ENCODE measurements at places on chromosomes 16 and 17.

GRCh38 chr17:64145375-64145750 lies 15.4 kb upstream of the ERN1 start:
- DNase-seq = no peak

GRCh38 chr17:8362651-8363332 lies 13.7 kb downstream of the KRABD2 start:
- no peak for DNase-seq

DNA sequence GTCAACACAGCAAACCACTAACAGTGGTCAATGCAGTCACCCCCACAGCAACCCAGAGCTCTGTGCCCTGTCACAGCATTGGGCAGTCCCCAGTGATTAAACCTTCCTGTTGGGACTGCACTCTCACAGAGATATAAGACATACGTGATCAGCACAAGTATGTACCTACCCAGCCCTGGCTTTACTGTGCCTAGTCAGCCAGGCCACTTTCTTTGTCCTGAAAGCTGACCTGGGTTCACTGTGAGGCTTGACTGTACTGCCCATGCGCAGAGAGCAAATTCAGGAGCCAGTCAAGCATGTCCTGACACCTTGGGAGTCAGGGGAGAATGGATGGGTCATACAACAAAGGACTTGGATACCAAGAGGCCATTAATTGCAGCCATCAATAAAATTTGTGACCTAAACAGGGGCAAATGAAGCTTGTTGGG lies 10.9 kb upstream of the TMEM170A start:
- DNase-seq = no peak

DNA sequence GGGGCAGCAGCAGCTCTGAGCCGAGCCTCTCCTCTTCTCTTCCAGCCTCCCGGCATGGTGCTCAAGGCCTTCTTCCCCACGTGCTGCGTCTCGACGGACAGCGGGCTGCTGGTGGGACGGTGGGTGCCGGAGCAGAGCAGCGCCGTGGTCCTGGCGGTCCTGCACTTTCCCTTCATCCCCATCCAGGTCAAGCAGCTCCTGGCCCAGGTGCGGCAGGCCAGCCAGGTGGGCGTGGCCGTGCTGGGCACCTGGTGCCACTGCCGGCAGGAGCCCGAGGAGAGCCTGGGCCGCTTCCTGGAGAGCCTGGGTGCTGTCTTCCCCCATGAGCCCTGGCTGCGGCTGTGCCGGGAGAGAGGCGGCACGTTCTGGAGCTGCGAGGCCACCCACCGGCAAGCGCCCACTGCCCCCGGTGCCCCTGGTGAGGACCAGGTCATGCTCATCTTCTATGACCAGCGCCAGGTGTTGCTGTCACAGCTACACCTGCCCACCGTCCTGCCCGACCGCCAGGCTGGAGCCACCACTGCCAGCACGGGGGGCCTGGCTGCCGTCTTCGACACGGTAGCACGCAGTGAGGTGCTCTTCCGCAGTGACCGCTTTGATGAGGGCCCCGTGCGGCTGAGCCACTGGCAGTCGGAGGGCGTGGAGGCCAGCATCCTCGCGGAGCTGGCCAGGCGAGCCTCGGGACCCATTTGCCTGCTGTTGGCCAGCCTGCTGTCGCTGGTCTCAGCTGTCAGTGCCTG lies 4.4 kb downstream of the PIGQ start:
- DNase-seq = no peak

DNA sequence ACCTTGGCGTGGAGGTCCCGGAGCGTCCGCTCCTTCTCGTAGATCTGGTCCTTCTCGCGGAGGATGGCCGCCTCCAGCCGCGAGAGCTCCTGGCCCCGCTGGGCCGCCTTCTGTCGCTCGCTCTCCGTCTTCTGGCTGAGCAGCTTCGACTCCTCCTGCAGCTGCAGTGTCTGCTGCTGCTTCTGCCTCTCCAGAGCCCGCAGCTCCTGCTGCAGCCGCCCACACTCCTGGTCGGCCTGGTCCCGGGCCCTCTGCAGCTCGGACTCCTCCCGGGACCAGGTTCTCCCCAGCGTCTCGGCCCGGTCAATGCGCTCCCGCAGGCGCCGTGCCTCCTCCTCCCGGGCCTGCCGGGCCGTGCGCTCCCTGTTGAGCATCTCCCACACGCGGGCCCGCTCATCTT lies 7.6 kb downstream of the CDK3 start:
- no peak for DNase-seq

GRCh38 chr17:74079537-74080300 lies 123.8 kb upstream of the RPL38 start:
- no peak for DNase-seq

DNA sequence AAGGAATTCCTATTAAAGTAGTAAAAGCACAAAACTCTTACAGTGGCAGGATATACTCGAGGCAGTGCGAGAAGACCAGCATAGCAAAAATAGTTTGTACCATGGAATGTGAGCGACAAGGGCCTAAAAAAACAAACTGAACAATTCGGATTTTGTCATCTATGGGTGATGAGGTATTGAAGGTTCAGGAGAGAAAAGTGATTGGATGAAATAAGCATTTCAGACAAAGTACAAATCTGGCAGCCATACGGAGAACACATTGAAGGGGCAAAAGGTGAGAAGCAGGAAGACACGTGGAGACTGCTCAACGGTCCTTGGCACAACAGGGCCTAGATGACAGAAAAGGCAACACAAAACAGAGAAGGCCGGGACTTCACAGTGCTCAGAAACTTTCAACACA lies 22.5 kb downstream of the MYH10 start:
- DNase-seq = no peak

- DNase-seq = no peak
Observed at GRCh38 chr17:40995116-40995515, 1.2 kb upstream of the KRTAP3-3 start.

GRCh38 chr16:75219838-75220237 lies 1.1 kb downstream of the CTRB1 start:
- peak; percentile 15 for DNase-seq

DNA sequence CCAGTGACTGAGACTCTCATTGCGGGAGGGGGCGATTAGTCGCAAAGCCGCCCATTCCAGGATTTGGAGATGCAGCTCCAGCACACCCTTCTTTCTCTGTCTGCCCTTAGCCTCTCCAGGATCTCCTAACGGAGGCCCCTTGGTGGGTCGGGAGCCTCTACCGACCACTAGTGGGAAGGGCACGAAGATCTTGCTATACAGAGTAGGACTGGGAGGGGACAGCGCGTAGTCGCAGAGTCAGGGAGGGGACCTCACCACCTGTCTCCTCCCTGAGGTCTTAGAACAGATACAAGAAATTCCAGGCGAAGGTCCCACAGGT lies 588 bp upstream of the SMTNL2 start:
- no peak for DNase-seq

GRCh38 chr16:87956365-87957231 lies 5.4 kb downstream of the BANP start:
- DNase-seq = peak; percentile 48

DNA sequence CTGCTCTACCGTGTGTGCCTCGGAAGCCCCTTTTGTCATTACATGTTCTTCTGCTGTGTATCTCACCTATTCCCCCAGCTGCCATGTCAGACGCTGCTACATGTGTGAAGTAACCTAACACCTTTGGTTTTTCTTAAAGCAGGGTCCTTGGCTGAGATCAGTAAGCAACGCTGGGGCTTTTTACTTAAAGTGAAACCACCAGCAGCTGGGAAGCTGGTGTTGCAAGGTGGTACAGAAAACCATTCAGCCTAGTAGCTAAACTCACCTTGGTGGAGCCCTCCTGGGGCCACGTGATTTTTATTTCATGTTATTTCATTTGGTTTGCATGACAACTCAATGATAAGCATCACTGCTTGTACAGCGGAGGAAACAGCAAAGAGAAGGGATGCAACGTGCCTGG lies 62.6 kb downstream of the PLCG2 start:
- no peak for DNase-seq

- no peak for DNase-seq
Observed at GRCh38 chr17:45302649-45303173, 14.1 kb downstream of the MAP3K14 start.

DNA sequence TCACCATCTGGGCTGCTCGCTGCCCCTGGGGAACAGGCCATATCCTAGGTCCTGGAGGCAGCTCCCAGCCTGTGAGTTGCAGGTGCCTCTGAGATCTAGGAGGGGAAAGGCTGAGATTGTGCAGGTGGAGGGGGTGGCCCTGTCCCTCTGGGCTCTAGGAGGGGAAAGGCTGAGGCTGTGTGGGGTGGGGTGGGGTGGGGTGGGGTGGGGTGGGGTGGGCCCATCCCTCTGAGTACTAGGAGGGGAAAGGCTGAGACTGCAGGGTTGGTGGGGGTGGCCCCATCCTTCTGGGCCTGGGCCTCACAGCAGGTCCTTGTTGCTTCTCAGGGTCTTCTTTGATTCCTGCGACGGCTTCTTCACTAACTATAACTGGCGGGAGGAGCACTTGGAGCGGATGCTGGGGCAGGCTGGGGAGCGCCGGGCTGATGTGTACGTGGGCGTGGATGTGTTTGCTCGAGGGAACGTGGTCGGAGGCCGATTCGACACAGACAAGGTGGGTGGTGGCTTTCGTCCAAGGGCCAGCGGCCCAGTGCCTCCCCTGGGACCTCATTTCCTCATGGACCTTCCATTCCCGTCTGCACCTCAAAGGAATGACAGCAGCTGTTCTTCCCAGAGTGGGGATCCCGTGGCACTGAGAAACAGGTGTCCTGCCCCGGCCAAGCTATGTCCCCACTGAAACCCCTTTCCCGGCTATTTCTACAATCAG lies 7.1 kb downstream of the ENGASE start:
- DNase-seq = no peak

DNA sequence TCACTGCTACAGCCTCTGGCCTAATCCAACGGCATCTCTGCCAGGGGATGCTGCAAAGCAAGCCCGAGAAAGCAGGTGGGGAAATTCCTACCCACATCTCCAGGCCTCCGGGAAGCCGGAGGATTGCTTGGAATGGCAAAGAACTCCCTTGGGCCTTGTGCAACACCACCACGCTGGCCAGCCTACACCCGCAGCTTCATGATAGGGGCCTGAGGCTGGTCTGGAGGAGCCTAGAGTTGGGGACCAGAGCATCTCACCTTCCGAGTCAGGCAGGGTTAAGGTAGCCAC lies 20.3 kb downstream of the GGA3 start:
- no peak for DNase-seq

GRCh38 chr16:57281791-57282190 lies 2.7 kb downstream of the PLLP start:
- no peak for DNase-seq

GRCh38 chr16:1180549-1181403 lies 27.9 kb downstream of the CACNA1H start:
- no peak for DNase-seq

- DNase-seq = no peak
Observed at GRCh38 chr17:48228720-48229119, 121.2 kb downstream of the SNX11 start.

GRCh38 chr17:37373530-37374159 lies 2.1 kb upstream of the C17orf78 start:
- DNase-seq = peak; percentile 42

DNA sequence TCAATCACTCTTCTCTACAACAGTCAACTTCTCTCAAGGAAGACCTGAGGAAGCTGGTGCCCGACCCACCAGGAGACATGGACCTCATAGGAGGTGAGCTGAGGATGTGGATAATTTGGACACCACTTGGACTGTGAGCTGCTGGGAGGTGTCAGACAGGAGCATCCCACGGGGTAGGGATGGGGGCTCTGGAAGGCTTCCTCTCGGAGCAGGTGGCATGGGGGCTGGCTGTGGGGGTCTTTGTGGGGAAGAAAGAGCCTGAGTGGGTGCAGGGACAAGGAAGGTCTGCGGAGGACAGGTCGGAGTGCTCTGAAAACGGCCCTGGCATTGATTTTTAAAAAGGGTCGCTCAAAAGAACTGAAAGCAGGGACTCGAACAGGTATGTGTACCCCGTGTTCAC lies 64.0 kb downstream of the TBC1D16 start:
- no peak for DNase-seq

DNA sequence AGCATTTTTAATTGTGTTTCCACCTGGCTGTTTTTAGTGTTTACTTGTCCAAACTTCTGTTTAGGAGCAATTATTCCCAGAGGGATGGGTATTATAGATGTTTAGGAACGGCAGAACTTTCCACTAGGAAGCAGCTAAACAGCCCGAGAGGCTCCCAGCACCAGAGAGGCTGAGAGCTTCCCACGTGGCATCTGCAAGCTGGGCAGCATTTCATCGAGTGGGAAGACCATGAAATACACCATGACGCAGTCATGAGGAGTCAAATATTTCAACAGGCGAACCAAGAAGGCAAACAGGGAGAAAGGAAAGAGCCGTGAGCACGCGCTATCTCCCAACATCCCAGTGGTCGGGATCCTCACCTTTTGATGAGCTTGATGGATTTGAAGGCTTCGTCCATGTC lies 24.1 kb downstream of the TMEM204 start:
- no peak for DNase-seq

- DNase-seq = no peak
Observed at GRCh38 chr16:62038225-62038624, 2.0 kb upstream of the CDH8 start.

DNA sequence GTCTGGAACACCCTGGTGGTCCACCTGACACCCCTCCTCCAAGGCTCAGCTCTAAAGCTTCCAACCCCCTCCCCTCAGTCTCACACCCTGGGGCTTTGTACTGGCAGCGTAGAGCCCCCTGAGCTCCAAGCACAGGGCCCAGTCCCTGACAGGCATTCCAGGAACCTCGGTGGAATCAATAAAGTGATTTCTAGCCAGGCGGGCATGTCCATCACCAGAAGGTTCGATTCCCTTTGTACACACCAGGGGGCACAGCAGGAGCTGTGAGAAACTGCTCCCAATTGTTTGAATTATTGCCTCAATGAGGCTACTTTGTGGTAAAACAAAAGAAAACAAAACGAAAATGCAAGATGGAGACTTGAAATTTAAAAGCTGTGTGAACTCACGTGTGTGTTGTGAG lies 51.8 kb downstream of the SMPD3 start:
- DNase-seq = peak; percentile 32

GRCh38 chr17:31573047-31573446 lies 181.6 kb downstream of the RAB11FIP4 start:
- no peak for DNase-seq

- no peak for DNase-seq
Observed at GRCh38 chr17:685006-685405, 29.6 kb downstream of the VPS53 start.

DNA sequence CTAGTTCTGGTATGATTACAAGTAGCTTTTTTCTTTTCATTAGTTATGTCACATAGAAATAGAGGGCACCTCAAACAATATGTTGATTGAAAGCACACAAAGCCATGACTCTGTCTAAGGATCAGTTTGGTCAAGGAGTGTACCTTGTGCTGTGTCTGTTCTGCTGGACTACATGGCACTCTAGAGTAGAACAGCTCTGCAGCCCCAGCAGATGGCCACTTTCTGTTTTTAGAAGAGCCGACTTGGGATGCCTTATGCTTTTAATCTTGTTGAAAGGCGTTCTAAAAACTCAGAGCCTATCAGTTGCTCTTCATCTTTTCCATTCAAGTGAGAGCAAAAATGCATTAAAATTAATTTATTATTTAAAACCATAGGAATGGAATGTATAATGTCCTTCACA lies 49.3 kb upstream of the CA10 start:
- DNase-seq = no peak

All from activated CD4-positive, alpha-beta T cell treated with anti-CD3 and anti-CD28 coated beads for 24 hours (primary cell).